ENCODE measurements at places on chromosomes 12 and 14.

GRCh38 chr12:104615048-104615561 lies 158.4 kb downstream of the CHST11 start:
- H3K36me3 ChIP-seq: no peaks in the 10 kb centered on the region
- peaks cover 21% of the 10 kb centered on the region for H3K4me1 ChIP-seq
- peak; percentile 79 for DNase-seq
- no peaks in the 10 kb centered on the region for H3K27me3 ChIP-seq

- peaks cover 60% of the 10 kb centered on the region for H3K4me1 ChIP-seq
- H3K27me3 ChIP-seq: no peaks in the 10 kb centered on the region
- DNase-seq: no peak
- no peak overlapping the region for H3K4me3 ChIP-seq
Measured at GRCh38 chr12:46406352-46407027, 33.9 kb upstream of the SLC38A2 start.

DNA sequence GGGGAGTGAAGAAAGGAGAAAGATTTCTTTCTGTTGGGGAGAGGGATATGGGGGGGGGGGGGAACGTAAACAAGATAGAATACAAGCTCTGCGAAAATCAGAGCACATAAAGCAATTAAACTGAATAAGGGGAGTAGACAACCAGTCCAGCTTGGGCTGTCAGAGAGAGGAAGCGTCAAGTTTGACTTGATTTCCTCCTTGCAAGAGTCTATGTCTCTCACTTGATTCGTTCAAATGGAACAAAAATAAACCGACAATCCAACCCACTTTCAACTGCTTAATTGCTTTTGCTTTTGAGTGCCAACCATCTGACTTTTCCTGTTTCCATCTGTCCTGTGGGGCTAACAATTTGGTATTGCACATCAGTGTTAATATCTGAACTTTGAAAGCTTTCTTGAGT lies 942 bp downstream of the SYT1 start:
- no peaks in the 10 kb centered on the region for H3K27me3 ChIP-seq
- no peak for DNase-seq
- no peak overlapping the region for H3K27ac ChIP-seq
- H3K4me3 ChIP-seq: no peak overlapping the region
- no peaks in the 10 kb centered on the region for H3K4me1 ChIP-seq

DNA sequence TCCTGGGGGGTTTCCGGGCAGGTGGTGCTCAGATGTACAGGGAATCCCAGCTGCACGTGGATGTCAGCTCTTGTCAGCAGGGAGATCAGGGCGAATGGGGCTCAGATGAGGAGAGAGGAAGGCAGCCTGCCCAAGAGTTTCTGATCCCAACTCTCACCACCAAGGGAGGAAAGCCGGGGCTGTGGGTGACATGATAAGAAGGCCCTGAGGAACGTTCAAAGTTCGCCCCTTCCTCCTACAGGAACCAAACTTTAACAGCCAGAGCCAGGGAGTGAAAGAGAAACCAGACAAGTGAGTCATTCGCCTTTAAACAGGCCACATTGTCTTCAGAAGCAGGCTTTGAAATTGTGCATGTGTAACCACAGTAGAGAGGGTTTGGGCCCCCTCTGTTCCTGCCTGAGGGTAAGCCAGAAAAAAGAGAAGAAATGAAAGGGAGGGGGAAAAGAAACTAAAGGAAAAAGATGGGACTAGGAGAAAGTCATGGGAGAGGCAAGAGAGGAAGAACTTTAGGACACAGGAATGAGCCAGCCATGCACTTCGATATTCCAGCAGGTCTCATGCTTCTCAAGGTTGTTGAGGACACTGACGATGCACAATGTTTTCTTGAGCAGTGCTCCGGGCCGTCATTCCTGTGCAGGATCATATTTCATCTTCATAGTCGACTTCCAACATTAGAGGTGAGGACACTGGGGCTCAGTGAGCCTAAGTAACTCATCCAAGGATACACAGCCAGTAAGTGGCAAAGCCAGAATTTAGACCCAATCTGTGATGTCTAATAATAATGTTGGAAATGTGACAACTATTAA lies 691.4 kb upstream of the TBX3 start:
- no peaks in the 10 kb centered on the region for H3K27me3 ChIP-seq
- no peak for DNase-seq
- no peak overlapping the region for H3K4me3 ChIP-seq
- no peak overlapping the region for H3K27ac ChIP-seq
- H3K4me1 ChIP-seq: no peaks in the 10 kb centered on the region

DNA sequence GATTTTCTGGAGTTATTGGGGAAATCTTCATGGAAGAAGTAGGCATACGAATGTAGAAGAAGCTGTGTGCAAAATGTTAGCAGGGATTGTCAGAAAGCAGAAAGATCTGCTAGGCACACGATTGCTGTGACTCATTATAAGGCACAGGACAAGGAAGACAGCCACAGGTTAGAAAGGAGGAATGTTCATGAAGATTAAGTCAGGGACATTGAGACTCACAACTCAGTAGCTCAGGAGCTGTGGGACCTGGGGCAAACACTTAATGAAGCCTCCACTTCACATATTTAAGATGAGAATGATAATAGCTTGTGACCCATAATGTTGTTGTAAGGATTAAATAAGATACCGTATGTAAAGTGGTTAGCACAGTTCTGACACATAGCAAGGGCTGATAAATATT lies 26.6 kb upstream of the RTRAF start:
- no peak overlapping the region for H3K4me3 ChIP-seq
- no peak for DNase-seq
- no peaks in the 10 kb centered on the region for H3K27me3 ChIP-seq
- no peaks in the 10 kb centered on the region for H3K36me3 ChIP-seq
- H3K4me1 ChIP-seq: no peaks in the 10 kb centered on the region

- peaks cover 21% of the 10 kb centered on the region for H3K4me1 ChIP-seq
- no peaks in the 10 kb centered on the region for H3K27me3 ChIP-seq
- DNase-seq: peak; percentile 79
- H3K4me3 ChIP-seq: no peak overlapping the region
- H3K36me3 ChIP-seq: peaks cover 11% of the 10 kb centered on the region
- peak overlapping the region; percentile 67 for H3K27ac ChIP-seq
Measured at GRCh38 chr12:52082988-52083637, 3.6 kb downstream of the SMIM41 start.

GRCh38 chr12:132710043-132710404 lies 618 bp upstream of the PGAM5 start:
- no peaks in the 10 kb centered on the region for H3K27me3 ChIP-seq
- H3K27ac ChIP-seq: peak overlapping the region; percentile 79
- no peak for DNase-seq
- peaks cover 14% of the 10 kb centered on the region for H3K4me1 ChIP-seq

- no peak overlapping the region for H3K27ac ChIP-seq
- DNase-seq: peak; percentile 88
- no peaks in the 10 kb centered on the region for H3K27me3 ChIP-seq
- H3K4me1 ChIP-seq: no peaks in the 10 kb centered on the region
Measured at GRCh38 chr12:42696406-42697149, 107.0 kb upstream of the PRICKLE1 start.

DNA sequence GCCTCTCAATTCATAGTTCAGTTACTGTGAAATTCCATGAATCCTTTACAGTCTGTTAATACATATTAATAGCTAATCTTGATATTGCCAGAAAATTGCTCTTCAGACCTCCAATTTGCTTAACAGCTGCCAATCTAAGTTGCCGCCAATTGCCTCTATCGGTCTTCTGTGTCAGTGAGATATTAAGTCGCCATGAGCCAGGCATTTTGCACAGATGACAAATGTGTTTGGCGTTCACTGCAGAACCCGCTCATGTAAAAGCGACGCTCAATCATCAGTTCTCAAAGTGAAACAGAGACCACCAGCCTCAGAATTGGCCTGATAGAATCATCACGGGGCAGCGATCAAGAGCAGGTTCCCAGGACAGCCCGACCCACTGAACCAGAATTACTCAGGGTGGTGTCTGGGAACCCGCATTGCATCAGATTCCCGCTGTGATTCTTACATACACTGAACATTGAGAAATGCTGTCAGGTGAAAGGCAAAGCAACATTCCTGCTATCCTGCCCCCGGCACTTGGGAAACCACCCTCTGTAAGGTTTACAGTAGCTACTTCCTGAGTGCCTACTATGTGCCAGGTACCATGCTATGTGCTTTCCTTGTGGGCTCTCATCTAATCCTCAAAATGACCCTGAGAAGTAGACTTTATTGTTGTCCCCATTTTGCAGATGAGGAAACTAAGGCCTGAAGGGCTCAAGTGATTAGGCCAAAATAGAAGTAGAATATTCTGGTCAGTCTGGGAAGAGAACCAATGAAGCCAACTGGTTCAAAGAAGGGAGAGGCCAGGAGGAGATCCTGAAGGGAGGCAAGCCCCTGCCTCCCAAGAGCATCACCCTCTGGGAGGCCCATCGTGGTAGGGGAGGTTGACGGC lies 216.4 kb downstream of the SLC41A2 start:
- peak overlapping the region; percentile 71 for H3K27ac ChIP-seq
- no peak for DNase-seq
- no peaks in the 10 kb centered on the region for H3K27me3 ChIP-seq

GRCh38 chr12:89873745-89874144 lies 165.1 kb upstream of the ATP2B1 start:
- H3K4me1 ChIP-seq: no peaks in the 10 kb centered on the region
- H3K36me3 ChIP-seq: no peaks in the 10 kb centered on the region
- H3K27ac ChIP-seq: no peak overlapping the region
- DNase-seq: no peak

Measured in ascending aorta (tissue), 2 donors.